ENCODE measurements at places on chromosomes 4 and X.

GRCh38 chrX:23633834-23634580 lies 33.3 kb upstream of the PRDX4 start:
- DNase-seq: no peak

GRCh38 chr4:120718979-120719566 lies 203.5 kb downstream of the PRDM5 start:
- no peak for DNase-seq

GRCh38 chrX:11376163-11376562 lies 83.0 kb downstream of the AMELX start:
- no peak for DNase-seq

DNA sequence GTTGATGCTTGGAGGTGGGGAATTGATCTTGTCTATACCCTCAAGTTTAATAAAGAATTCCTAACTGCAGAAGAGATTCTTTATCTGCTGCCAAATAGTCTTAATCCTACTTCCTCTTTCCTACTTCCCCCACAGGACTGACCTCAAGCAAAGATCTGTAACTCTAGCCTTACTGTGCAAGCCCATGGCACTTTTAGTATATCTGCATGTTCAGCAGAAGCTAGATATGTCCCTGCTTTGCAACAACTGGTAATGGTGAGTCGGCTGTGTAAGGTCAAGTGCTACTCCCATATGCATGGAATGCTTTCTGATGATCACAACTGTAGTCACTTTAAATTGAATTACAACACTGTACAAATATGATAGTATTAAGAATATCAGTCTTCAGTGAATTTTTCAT lies 26.3 kb upstream of the PDS5A start:
- DNase-seq: no peak

GRCh38 chrX:70293621-70294020 lies 3.7 kb downstream of the KIF4A start:
- DNase-seq: no peak

- DNase-seq: no peak
Measured at GRCh38 chrX:1601768-1602085, 10.3 kb downstream of the AKAP17A start.

DNA sequence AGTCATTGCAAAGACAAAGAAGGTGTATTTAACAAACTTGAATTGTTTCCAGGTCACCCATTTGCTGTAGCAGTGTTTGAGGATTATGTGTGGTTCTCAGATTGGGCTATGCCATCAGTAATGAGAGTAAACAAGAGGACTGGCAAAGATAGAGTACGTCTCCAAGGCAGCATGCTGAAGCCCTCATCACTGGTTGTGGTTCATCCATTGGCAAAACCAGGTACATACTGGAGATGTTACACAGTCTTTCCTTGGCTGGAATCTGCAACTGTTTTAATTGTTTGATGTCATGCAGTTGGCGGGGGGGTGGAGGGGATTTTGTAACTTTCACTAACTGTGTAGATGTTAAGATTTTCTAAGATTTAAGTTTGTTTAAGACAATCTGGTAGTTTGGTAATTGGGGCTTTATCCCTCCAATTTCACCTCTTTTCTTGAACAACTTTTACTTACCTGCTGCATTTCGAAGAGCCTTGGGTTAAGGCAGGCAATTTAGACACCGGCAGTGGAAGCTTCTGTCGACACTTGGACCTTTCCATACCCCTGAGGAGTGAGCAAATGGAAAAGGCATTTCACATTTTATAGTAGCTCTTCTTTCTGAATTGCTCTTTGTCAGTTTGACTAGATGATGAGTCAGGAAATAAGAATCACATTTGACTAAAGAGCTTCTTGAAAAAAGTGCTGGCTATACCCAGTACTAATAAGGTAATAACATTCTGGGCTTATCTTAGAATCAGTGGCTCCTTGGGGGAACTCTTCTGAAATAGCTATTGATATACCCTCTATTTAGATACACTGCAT lies 67.4 kb downstream of the EGF start:
- DNase-seq: no peak

DNA sequence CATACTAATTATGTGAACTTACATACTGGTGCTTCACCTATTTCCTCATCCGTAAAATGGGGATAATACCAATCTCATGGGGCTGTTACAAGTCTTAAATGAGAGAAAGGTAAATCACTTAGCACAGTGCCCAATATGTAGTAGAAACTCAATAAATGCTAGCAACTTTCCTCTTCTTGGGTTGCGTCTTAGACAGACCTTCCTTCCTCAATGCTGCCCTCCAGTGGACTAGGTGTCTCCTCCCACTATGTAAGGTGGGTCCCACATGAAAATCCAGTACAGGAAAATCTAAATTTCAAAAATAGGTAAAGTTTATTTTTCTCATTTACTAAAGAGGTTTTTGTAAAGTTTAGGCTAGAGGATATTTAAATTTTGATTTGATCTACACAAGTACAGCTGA lies 20.6 kb downstream of the ZDHHC9 start:
- DNase-seq: no peak

- DNase-seq: no peak
Measured at GRCh38 chr4:84699001-84699671, 116.2 kb downstream of the CDS1 start.

DNA sequence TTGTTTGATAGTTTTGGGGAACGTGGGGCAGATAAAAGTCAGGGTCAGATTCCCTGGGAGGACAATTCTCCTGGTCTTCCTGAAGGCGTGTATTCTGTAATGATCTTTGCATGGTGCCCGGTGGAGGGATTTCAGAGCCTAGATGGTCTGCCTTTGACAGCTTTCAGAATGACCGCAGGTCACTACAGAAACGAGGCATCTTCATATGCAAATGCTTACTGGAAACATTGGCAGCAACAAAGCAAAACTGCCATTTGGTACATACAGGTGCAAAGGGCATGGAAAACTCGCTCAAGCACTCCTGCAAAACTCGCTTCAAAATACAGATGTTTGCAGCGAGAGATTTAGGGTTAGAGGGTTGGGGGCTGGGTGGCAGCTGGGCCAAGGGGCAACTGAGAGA lies 8.8 kb downstream of the C4orf50 start:
- no peak for DNase-seq

GRCh38 chr4:115325836-115326235 lies 212.4 kb upstream of the NDST4 start:
- no peak for DNase-seq

DNA sequence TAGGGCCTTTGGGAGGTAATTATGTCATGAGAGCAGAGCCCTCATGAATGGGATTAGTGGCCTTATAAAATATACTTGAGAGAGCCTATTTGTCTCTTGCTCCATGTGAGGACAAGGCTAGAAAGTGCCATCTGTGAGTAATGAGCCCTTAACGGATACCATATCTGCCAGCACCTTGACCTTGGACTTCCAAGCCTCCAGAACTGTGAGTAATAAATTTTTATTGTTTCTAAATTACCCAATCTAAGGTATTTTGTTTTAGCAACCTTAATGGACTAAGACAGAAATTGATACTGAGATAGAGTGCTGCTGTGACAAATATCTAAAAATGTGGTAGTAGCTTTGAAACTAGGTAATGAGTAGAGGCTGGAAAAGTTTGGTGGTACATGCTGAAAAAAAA lies 285.0 kb upstream of the DIPK2B start:
- no peak for DNase-seq

DNA sequence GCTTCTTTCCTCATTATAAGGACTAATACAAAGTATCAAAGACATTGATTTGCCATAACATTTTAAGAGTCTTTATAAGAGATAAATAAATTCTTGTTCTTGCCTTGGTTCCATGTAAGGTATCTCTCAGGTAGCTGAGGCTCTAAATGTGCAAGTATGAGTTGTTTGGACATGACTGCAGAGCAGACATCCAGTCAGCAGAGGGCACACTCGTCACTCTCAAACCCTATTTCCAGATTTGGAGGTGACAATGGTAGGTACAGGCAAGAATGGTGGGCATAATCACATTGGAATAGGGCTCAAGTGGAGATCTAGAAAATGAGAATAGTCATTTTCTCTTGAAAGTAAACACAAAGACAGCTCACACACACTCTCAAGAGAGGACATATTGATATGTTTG lies 133.3 kb upstream of the ZIC3 start:
- DNase-seq: no peak

- DNase-seq: no peak
Measured at GRCh38 chrX:288561-288991, 7.4 kb downstream of the PLCXD1 start.

DNA sequence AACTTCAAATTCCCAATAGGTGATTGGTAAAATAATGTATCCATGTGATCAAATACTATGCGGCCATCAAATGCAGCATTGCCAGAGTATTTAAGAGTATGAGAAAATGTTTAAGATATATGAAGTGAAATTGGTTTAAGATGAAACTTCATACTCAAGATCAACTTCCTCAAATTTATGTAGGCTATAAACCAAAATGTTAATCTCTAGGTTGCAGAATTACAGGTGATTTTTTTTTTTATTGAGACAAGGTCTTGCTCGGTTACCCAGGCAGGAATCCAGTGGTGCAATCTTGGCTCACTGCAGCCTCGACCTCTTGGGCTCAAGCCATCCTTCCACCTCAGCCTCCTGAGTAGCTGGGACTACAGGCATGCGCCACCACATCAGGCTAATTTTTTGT lies 25.3 kb downstream of the ACSL4 start:
- no peak for DNase-seq

GRCh38 chr4:6465955-6466354 lies 6.5 kb downstream of the PPP2R2C start:
- DNase-seq: no peak

DNA sequence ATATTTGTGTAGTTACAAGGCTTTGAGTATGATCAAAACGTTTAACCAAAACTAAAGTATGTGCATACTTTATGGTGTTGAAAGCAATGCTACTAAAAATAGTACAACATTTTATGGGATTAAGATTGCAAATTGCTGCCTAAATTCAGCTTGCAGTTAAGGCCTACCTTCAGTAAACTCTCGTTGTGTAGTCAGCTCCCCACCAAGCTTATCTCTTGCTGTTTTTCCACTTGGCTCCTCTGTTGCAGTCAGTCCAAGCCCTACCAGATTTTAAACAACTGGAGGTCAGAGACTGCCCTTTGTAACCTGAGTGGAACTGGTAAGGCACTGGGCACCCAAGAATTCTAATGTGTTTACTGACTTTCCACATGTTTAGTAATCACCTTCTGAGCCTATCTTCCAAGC lies 25.7 kb downstream of the AFF1 start:
- DNase-seq: no peak

DNA sequence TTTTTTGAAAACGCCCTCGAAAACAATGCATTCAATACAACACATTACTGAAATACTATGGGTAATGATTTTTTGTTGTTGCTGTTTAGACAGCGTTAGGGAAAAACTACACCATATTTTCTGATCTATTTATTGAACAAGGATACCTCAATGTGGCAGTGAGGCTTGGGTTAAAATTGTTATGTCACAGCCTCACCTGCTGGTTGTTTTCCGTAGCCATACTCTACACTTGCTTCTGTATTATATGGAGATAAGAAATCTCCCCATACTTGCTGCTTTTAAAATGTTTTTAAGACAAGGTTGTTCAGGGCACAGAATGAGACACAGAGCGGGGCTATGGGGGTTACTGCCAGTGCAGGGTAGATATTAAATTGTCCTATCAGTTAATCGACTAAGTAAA lies 221.6 kb upstream of the FTHL17 start:
- no peak for DNase-seq

GRCh38 chr4:181971411-181971810 lies 271.8 kb upstream of the TENM3 start:
- no peak for DNase-seq

DNA sequence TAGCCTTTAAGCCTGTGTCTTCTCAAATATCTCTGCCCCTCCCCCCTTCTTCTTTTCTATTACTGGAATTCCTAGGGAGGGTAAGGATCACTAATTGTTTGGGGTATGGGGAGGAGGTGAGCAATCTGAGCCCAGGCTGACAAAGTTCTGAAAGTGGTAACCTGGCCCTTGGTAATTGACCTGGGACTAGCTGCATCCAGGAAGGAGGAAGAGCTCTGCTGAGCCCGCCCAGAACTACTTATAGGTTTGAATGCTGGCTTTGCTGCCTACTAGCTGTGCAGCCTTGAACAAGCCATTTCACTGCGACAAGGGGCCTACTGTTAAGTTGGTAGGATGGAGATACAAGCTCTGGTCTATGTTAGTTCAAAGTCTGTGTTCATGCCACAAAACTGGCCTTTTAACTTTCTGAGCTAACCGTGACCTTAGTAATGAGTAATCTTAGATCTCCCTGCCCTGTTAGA lies 37.8 kb downstream of the DGKK start:
- DNase-seq: no peak

- no peak for DNase-seq
Measured at GRCh38 chrX:78329486-78329885, 2.1 kb upstream of the CYSLTR1 start.

DNA sequence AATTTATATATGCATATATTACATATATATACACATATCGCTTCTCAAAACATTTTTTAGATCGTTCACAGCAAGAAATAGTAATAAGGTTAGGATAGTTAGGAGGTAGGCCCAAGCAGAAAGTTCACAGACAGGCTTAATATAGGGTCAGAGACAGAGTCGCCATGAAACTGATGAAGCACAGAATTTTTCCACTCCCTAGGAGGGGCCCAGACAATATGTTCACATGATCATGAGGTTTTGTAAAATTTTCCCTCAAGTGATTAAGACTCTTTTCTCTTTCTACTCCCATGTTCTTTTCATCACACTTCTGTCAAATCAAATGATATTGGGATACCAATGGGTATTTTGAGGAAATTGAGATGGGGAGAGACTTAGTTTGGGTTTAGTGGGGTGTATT lies 5.2 kb upstream of the ENAM start:
- no peak for DNase-seq

DNA sequence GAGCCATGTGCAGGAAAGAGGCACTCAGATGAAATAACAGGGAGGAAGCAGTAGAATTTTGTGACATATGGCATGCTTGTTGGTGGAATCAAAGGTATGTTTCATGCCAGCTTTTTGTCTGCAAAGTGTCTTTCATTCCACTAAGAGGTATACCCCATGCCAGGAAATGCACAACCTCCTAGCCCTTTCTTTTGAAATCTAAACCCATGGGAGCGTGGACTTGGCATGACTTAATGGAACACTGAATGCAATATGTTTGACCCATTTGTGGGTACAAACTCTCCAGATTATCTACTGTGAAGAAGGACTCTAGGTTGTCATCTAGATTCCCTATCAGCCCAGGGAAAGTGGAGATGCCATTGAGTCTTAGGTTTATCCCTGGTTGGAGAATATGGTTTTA lies 338.3 kb upstream of the TEX13C start:
- no peak for DNase-seq

- no peak for DNase-seq
Measured at GRCh38 chr4:94843216-94843615, 85.5 kb downstream of the BMPR1B start.

- DNase-seq: no peak
Measured at GRCh38 chr4:69881173-69881773, 21.3 kb upstream of the SULT1E1 start.

All from activated T-helper 2 cell treated with anti-CD3 and anti-CD28 coated beads, Interferon-gamma antibody, Interleukin-2, Interleukin-4, amounts not matched to agents 10 μg/mL and 5 μg/mL and 100 μg/mL, durations not matched to agents 14 hours and 24 hours and 36 hours (primary cell).